ENCODE measurements at places on chromosomes 5 and 9.
A peak's percentile ranks its signal among the peaks of the same experiment; 100 is the strongest.

DNA sequence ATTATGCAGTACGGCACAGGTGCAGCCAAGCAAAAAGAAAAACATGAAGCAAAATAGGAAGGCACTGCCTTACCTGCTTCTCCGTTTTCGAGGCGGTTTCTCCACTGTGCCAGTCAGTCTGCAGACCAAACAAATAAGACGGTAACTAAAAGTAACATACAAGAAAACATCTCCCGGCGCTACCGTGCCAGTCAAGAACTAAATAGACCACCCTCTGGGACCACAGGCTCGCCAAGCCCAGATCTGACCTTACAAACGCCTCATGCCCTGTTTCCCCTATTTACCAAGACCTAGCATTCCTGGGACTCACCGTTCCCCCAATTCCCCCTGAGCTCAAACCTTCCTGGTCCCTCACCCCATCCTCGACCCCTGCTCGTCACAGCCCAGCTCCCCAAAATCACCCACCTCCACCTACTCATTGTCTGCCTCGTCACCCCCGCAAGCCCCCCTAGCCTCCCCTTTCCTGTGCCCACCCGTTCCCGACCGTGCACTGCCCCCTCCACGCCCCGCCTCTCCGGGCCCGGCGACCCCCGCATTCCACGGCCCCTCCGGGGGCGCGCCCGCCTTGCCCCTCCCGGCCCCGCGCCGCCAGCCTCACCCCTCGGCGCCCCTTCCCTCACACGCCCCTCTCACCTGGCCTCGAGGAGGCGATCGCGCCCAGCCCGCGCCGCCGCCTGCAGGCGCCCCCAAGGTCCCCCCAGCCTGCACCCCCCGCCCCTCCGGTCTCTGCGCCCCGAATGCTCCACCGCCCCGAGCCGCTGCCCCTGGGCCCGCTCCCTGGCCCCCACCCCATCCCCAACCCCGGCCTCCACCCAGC lies 560 bp downstream of the SCAI start:
- no peak for DNase-seq

- DNase-seq = peak; percentile 75
Observed at GRCh38 chr5:134738963-134739661, 764 bp downstream of the CAMLG start.

- no peak for DNase-seq
Observed at GRCh38 chr5:88941581-88941980, 58.6 kb upstream of the MEF2C start.

DNA sequence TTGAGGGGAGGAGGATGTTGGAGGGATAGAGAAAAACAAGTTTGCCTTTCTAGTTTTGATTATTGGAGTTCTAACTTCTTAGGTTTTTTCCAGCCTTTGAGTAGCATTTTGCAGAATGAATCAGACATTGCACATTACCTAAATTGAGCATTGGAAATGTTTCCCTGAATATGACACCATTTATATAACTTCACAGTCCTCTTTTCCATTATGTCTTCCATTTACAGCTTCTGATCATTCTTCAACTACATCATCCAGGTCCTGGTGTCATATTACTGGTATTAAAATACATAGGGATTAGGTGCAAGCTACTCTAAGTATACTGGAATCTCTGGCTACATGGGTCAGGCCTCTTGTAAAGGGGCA lies 286.1 kb downstream of the ARHGAP26 start:
- no peak for DNase-seq

DNA sequence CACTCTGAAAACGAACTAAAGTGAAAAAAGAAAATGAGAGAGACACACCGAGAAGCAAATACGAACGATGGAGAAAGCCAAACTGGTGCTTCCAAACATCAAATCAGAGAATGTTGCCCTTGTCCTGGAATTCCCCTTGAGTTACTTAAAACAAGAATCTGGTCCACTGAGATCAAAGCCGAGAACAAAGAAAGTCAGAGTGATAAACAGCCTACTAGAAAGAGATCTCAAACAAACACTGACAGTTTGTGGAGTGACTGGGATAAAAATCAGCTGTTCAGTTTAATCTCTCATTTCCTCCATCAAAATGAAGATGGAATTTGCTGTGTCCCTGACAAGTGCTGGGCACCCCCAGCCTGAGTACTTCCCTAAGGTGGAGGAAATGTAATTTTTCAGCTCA lies 582.6 kb downstream of the NR2F1-AS1 start:
- no peak for DNase-seq

DNA sequence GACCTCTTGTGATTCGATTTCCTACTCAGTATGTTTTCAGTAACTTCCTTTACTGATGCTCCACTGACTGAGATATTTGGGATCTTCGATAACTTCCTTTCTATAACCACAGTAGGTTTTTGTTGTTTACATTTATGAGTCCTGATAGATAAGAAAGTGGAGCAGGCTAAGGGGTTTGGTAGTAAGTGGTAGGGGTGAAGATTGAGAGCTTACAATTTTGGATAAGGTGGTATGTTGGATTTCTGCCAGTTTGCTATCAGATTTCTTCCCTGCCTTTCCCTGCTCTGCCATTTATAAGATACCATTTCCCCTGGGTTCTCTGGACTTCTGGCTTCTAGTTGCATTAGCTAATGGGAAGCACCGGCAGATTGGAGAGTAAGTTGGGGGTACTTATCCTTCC lies 7.9 kb upstream of the NDUFS4 start:
- no peak for DNase-seq

- DNase-seq = peak; percentile 92
Observed at GRCh38 chr9:112486221-112487007, at the start of gene KIAA1958. Gene KIAA1958 (plus strand): TSS chr9:112486827. CDS start chr9:112574081, 87,254 bp downstream.

DNA sequence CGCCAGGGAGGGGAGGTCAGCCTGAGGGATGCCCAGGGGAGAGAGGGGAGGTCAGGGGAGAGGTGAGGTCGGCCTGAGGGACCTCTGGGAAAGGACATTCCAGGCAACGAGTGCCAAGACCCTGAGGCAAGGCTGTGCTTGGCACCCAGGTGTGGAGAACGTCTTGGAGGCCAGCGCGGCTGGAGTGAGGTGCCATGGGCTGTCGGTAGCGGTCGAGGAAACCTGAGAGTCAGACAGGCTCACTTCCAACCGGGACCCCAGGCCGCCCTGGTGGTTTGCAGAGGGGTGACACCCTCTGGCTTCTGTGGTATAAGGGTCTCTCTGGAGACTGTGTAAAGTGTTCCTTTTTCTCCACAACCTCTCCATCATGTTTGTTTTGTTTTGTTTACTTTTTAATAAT lies 82.9 kb downstream of the CACNA1B start:
- DNase-seq = no peak

DNA sequence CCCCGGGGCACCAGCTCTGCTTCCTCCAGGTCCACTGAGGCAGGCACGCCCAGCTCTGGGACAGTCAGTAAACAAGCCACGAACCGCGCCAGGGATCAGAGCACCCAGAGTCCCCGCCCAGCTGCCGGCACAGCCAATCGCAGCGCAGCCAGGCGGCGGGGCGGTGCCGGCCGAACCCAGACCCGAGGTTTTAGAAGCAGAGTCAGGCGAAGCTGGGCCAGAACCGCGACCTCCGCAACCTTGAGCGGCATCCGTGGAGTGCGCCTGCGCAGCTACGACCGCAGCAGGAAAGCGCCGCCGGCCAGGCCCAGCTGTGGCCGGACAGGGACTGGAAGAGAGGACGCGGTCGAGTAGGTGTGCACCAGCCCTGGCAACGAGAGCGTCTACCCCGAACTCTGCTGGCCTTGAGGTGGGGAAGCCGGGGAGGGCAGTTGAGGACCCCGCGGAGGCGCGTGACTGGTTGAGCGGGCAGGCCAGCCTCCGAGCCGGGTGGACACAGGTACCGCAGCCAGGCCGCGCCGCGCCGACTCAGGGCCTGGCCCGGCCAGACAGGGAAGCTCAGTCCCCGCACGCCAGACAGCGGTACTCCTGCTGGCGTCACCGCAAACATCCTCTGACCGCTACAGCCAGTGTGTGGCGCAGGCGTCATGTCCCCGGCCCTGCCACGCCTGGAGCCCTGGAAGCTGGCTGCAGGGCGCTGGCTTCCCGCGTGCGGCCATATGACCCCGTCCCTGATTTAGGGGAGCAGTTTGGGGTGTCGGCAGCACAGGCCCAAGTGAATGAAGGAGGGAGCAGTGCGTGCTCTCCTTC lies at the start of gene CTSL:
Gene CTSL (plus strand): TSS at position 220 of the 810 bp plus-strand sequence. CDS start 1,485 bp downstream, outside the sequence.
- peak; percentile 87 for DNase-seq

DNA sequence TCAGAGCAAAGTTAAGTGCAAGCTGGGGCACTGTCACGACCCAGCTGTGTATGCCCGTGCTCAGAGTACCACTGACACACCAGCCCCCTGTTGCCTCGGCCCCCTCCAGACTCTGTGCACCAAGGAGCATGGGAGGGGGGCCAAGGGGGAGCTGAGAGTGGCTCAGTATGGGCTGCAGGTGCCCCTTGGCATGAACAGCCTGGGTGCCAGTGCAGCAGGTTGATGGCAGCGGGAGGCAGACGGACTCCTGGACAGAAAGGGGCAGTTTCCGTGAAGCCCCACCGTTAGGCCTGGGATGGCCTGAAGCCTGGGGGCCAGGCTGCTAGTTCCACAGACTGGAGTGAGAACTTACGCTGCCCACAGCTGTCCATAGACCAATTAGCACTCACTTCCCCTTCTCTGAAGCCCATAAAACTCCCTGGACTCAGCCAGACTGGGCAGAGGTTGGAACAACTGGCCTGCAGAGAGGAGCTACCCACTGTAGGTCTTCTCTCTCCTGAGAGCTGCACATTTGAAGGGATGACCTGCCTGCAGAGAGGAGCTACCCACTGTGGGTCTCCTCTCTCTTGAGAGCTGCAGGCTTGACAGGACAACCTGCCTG lies 182.8 kb downstream of the DEPDC1B start:
- no peak for DNase-seq

- DNase-seq = peak; percentile 66
Observed at GRCh38 chr9:69223605-69224004, 49.5 kb downstream of the TJP2 start.

DNA sequence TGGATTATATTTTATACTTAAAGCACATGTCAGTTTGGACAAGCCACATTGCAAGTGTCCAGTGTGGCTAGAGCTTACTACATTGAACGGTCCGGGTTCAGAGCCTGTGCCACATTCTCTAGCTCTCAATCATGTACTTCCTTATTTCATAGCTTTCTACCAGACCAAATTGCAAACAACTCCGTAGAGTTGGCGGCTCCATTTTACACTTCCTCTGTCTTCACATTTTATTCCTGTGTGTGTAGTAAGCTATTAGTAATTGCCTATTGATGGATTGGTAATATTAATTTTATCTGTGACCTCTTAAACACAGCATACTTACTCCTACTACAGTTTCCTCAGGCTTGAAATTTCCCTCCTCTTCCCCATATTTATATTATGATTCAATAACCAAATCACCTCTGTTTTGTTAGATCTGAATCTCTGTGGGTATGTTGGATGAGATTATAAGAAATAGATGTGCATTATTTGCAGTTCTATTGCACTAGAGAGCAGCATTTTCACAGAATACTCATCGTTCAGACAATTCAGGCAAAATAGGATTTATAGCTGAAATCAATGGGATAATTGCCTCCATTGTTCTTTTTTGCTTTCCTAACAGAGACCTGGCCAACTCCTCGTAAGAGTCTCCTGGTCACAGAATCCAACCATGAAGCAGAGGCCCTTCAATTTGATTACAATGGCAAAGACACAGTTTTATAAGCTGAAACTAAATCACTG lies 29.0 kb upstream of the C9orf72 start:
- DNase-seq = no peak

GRCh38 chr5:77770293-77771005 lies 5.7 kb downstream of the TBCA start:
- DNase-seq = peak; percentile 9

DNA sequence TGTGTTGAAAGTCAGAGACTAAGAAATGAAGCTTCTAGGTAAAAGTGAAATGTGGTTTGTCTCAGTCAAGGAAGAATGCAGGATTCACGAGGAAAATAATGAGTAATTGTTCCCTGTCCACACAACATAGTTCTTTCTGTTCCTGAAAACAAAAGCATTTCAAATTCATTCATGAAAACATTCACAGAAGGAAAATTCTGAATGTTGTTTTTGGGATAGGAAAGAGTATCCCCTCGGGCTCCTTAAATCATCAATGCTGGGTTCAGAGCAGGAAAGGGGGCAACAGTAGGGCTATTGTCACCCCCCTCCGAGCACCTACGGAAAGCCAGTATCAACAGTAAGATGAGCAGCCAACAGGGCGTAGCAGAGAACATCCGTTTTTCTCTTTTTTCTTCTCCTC lies 769.9 kb upstream of the ADAMTS16 start:
- DNase-seq = no peak

GRCh38 chr9:34688329-34689115 lies 2.6 kb downstream of the CCL19 start:
- DNase-seq = peak; percentile 50

GRCh38 chr5:74895906-74896305 lies 29.7 kb upstream of the FAM169A start:
- DNase-seq = no peak

- no peak for DNase-seq
Observed at GRCh38 chr5:170312666-170313065, 15.1 kb upstream of the LCP2 start.

GRCh38 chr5:171840066-171840465 lies 54.4 kb downstream of the SMIM23 start:
- peak; percentile 86 for DNase-seq

DNA sequence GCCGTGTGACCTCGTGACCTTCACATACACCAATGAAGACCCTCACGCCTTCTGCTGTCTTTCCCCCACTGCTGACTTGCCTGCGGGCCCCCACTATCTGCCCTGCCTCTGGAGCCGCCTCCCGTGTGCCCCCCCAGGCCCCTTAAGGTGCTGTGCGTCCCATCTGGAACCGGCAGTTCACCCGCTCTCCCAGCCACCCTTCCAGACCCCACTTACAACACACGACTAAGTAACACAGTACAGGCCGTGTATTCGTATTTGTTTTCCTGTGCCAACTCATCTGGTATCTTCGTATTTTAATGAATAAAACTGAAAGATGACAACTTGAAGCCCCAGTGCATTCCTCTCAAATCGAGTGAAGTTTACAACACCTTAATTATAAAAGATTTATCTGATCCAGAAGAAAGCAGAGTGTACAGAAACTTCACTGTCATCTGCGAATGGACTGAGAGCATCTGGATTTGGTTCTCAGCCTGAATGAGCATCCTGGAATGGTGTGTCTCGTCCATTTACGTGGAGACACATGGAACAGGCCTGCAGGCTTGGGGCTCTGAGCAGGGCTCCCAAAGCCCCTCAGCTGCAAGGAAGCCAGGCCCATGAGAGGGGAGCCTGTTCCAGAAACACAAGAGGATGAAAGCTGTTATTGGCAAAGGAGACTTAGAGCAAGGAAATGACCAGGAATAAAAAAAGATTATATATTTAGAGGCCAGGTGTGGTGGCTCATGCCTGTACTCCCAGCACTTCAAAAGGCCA lies 21.9 kb upstream of the TERT start:
- peak; percentile 89 for DNase-seq

DNA sequence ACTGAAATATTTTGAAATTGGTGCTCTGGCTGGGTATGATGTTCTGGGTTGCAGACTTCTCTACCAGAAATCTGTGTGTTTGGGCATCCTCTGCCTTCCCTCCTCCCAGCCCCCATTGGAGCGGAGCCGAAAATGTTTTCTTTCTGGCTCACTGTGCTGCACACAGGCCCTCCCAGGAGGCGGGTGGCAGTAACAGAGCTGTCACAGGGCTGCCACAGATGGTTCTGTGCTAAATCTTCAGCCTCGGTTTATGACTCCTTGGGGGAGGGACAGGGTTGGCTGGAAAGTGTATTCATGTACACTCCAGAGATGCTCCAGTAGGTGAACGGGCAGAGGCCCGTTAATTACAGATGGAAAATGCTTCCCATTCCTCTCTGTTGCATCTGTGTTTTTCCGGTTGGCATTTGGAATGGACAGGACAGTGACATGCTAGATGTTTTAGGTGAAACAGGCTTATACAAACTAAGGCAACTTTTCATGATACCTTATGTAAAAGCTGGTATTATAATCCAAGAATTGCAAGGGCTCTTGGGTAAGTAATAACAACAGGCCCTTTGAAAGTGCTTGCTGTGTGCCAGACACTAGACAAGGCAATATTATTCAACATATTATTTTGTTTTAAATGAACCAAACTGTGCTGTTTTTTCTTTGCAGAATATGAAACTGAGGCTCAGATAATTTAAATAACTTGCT lies 180.2 kb downstream of the ADCY2 start:
- no peak for DNase-seq

Measured in DMS53 (cell line).